Osteocyte (in vitro differentiated cells): ENCODE measurements at places on chromosomes 5 and 9.

DNA sequence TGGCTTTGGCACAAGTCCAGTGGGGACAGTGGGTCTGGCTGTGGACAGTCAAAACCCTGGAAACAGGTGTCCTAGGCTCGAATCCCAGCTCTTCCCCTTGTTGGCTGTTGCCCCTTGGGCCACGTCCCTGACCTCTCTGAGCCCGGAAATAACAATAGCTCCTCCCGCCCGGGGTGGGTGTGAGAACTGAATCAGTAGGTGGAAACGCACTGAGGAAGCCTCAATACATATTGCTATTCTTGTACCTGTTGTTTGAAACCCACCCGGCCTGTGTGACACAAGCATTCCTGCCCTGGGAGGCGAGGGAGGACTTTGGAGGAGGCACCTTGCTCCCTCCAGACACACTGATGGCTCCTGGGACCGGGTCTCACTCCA lies 134.1 kb downstream of the OLFM1 start:
- DNase-seq: no peak

DNA sequence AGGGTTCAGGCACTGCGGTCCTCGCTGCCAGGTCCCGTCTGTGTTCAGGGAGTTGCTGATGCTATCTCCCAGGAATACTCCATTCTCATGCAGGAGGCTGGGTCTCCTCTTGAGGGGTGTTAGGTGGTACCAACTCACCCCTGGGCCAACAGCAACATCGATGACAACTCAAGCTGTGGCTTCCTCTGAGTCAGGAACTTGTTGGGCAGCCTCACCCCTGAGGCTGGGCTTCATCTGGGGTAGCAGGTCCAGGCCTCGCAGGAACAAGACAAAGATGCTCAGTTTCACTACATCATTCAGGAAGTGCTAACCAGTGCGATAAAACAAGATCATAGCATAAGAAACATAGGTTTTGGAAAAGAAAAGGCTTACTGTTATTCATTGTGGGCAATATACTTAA lies 125.9 kb downstream of the SYK start:
- no peak for DNase-seq

- DNase-seq: no peak
These were observed 31.0 kb upstream of the TNFAIP8 start for GRCh38 chr5:119324842-119325241.

GRCh38 chr5:77633207-77633675 lies 5.3 kb downstream of the OTP start:
- no peak for DNase-seq

DNA sequence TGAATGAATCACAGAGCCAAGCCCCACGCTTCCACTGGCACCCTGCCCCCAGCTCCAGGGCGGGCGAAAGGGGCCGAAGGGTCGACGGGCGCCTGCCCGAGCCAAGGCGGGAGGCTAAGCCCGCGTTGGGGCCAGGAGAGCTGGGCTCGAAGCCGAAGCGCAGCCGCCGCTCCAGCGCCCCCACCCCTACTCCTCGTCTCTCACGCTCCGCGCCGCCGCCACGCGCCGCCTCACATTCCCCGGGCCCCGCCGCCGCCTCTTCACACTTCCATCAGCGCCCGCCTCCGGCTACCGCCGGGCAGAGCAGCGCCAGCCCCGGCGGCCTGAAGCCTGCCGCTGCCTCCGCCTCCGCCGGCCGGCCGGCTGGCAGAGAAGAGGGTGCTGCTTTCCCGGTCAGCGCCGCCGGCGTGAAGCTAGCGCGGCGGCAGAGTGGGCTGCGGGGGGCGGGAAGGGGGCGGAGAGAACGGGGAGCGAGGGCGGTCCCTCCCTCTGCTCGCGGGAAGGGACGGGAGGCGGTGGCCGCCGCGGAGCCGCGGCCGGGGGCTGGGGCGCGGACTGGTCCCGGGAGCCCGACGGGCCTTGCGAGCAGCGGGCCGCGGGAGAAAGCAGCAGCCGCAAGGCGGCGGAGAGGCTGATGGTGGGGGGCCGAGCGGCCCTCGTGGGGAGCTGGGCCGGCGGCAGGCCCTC lies at the start of gene HOMER1:
HOMER1 (minus strand) TSS at position 431 of the 687 bp plus-strand sequence. CDS start 1,360 bp downstream, outside the sequence.
- DNase-seq: peak; percentile 93

DNA sequence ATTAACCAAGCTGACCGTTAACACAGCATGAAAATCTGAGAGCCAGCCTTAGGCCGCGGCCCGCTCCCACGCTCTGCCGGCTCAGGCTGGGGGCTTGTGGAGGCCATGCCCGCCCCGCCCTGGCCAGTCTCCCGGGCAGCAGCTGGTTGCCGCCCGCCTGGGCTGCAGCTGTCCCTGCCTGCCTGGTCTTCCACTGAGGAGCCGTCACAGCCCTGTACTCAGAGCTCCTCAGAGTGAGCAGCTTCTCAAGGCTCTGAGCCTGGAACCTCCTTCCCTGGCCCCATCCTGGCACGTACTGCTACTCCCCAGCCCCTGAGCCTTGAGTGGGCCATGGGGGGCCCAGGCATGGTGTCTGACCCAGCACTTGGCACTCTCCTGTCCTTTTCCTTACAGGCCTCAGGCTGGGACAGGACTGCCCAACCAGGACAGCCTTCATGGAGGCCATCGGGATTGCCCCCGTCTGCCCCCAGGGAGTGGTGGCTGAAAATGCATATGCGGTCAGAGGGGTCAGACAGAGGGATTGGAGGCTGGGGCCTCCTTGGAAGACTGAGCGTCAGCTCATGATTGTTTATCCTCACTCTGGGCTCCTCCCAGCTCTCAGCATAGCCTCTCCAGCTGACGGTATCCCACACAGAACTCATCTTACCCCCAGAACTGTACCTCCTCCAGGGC lies 11.9 kb downstream of the FGFR4 start:
- no peak for DNase-seq

- DNase-seq: no peak
These were observed 53.4 kb downstream of the GNAQ start for GRCh38 chr9:77978086-77978781.

DNA sequence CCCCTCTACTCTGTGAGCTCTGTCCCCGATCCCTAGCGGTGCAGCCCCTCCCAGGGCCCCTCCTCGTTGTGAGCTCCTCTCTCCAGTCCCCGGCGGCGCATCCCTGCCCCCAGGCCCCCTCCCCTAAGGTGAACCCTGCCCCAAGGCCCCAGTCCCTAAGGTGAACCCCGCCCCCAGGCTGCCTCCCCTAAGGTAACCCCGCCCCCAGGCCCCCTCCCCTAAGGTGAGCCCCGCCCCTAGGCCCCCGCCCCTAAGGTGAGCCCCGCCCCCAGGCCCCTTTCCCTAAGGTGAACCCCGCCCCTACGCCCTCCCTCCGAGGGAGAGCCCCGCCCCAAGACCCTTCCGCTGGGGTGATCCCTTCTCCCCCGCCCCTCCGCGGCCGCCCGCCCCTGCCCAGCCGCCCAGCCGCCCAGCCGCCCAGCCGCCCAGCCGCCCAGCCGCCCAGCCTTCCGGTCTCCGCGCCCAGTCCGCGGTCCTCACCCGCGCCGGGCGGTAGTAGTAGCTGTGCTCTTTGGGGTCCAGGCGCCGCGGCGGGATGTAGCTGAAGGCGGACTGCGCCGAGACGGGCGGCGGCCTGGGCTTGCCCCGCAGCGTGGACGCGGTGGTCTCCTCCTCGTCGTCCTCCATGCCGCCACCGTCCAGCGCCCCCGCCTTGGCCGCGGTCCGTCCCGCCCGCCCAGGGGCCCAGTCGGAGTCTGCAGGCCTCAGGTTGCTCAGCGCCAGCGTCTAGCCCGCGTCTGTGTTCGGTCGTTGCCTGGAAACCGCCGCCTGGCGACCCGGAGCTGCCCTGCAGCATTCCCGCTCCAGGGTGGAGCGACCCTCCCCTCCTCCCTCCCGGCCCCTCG lies at the start of gene CFAP90:
CFAP90 (minus strand) TSS at position 739 of the 845 bp plus-strand sequence; CDS start at position 627, 112 bp downstream.
- peak; percentile 89 for DNase-seq

DNA sequence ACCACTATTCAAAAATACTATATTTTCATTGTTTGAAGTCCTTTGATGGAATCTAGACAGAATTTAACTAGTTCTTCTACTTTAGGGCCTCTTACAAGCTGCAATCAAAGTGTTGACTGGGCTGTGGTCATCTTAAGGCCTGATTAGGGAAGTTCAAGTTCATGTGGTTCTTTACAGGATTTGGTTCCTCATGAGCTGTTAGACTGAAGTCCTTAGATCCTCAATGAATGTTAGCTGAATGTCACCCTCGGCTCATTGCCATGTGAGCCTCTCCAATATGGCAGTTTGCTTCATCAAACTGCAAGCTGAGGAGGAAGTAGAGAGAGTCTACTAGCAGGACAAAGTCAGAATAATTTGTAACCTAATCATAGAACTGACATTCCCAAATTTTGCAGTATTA lies 135.1 kb downstream of the CSNK1G3 start:
- DNase-seq: no peak

- no peak for DNase-seq
These were observed 114.1 kb downstream of the SYK start for GRCh38 chr9:90915693-90916092.

DNA sequence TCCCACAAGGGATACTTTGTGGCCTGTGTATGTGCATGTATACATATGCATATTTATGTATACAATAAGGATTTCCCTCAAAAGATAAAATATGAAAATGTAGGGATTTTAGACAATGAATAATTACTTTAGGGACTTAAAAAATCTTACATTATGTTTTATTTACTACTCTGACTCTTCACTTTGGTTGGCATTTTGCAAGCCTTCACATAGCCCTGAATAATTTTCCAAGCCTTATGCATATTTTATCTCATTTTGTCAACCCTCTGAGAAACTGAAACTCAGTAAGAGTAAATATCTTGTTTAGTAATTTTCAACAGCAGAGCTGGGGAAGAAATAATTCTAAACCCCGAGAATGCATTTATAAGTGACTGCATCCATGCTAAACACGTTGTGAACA lies 153.0 kb upstream of the SLC24A2 start:
- DNase-seq: no peak

GRCh38 chr5:152288499-152288898 lies 116.6 kb downstream of the NMUR2 start:
- no peak for DNase-seq

- no peak for DNase-seq
These were observed 354.5 kb upstream of the CDH6 start for GRCh38 chr5:30838936-30839496.

DNA sequence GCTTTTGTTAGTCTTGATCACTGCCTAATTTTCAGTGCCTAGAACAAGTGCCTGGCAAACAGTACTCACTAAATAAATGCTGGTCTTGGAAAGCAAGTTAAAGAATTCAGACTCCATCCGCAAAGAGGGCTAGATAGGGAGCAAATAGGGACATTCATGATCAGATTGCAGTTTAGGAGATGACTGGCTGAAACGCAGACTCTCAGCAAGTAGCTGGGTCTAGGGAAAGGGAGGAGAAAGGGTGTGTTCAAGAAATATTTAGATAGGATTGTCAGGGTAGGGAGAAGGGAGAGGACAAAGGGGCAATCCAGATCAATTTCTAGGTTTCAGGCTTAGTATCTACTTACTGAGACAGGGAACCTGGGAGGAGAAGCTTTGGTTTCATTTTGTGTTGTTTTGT lies 108.4 kb downstream of the ESM1 start:
- no peak for DNase-seq

DNA sequence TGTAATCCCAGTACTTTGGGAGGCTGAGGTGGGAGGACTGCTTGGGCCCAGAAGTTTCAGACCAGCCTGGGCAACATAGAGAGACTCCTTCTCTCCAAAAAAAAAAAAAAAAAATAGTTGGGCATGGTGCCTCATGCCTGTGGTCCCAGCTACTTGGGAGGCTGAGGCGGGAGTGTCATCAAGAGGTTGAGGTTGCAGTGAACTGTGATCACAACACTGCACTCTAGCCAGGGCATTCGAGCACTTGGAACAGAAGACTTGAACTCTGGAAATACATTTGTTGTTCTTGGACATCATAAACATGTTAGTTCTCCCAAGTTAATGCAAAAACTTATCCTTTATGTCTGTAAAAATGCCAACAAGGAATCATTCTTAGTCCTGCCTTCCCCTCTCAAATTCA lies 29.6 kb downstream of the EHMT1 start:
- no peak for DNase-seq

- DNase-seq: no peak
These were observed 497.2 kb downstream of the MAT2B start for GRCh38 chr5:164002628-164003027.

- no peak for DNase-seq
These were observed 436.8 kb downstream of the CDH9 start for GRCh38 chr5:26601563-26601962.

DNA sequence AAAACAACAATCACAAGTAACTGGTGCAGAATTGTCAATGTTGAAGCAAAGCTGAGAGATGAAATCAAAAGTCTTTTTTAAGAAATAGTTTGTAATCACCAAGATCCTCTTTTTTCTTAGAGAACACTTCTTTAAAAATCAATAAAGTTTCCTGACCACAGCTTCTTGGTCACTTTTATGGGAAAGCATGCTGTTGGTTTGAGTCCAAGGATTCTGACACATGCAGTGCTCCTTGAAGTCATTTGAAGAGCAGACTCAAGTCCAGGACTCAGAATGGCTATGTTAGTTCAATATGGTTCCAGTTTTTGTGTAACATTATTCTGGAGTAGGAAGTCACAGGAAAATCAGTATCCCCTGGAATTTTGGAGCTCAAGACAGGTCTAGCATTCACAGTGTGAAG lies 480.6 kb downstream of the NR2F1-AS1 start:
- DNase-seq: no peak

GRCh38 chr9:124562328-124562727 lies 55.1 kb upstream of the NR5A1 start:
- no peak for DNase-seq

DNA sequence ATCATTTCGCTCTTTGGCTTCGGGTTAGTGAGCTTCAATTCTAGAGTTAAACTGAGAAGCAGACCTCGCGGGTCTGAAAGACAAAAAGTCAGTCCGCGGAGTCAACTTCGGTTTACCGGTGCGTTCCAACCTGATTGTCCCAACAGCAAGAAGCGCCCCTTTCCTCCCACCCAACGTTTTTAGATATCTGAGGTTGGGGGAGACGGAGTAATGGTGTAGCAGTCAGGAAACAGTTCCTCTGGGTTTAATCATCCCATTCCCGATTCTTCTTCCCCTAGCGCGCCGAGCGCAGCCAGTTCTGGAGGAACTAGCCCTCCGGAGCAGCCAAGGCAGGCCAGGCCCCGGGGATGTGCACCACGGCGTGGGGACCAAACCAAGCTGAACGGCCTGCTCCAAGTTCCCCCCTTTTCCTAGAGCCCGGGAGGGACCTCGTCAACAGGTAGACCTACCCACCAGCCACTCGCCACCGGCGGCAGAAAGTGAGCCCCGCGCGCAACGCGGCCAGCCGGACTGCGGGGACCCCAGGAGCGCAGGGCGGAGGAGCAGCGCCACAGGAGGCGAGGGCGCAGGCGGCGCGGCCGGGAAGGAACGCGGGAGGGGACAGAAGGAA lies 622 bp upstream of the ISL1 start:
- no peak for DNase-seq

- no peak for DNase-seq
These were observed 147.3 kb downstream of the OSTF1 start for GRCh38 chr9:75235632-75236031.

DNA sequence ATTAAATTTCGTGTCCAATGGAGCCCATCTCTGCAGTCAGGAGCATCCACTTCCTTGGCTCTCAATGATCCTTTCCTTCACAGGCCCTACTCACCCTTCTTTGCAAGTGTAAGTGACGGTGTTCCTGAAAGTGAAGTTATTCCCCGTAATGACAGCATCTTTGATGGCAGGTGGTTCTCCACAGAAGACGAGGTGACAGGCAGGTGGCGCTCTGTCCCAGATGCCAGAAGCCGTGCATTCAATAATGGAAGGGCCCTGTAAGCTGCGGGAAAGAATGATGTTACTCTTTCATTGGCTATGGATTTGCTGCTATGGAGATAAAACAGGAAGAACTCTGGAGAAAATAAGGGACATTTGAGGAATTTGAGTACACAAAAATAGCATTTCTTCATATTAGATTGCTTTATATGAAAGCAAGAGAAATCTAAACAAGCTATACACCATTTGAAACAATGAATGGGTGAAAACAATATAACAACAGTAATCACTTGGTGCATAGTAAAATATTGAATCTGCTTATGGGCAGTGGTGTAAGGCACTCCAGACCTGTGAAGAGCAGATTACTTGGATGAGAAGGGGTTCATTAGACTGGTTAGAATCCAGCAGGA lies 89.9 kb upstream of the TXNDC8 start:
- no peak for DNase-seq
